Fibroblast of skin of left biceps (primary cell): ENCODE measurements at places on chromosomes 2 and 18.

DNA sequence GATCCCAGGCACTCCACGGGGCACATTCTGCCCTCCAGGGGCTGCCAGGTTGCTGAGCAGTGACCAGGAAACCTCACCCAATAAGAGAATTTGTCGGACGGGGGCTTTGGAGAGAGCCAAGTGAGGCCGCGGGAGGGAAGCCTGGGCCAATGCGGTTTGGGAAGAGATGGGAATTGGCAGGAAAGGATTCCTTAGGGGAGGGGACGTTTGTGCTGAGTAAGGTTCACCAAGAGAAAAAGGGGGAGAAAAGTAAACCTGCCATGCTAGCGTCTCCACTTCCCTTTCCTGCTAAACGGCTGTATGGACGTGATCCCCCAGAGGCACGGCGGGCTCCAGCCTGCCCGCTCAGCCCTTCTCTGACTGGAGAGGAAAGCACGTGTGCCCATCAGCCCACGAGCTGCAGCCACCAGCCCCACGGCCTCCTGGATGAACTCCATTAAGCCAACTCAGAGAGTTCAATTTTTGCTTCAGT lies 194.4 kb upstream of the ID2 start:
- no peak for DNase-seq

- DNase-seq: no peak
These were observed 123.0 kb downstream of the MYCN start for GRCh38 chr2:16063251-16063850.

- no peak for DNase-seq
These were observed 87.9 kb upstream of the ETAA1 start for GRCh38 chr2:67309281-67309680.

- no peak for DNase-seq
These were observed 59.0 kb downstream of the TPGS2 start for GRCh38 chr18:36769611-36770314.

GRCh38 chr18:62446511-62446910 lies 76.3 kb upstream of the ZCCHC2 start:
- no peak for DNase-seq

GRCh38 chr2:144477957-144478311 lies 42.0 kb downstream of the ZEB2 start:
- DNase-seq: no peak

DNA sequence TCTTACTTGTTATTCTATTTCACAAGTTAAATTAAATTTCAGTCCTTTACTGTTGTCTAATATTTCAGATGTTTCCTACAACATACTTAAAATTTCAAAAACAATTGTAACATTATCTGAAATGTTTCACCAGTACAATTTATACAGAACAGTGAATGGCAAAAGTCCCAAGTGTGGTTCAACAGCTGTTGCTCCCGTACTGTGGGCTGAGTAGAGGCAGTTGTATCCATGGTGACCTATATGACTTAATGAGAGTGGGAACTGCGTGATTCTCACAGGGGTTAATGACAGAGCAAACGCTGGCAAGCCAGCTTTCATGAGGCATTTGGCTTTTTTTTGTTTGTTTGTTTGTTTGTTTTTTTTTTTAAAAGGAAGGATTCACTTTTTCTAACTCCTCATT lies 5.3 kb upstream of the PLCL1 start:
- DNase-seq: no peak

GRCh38 chr2:160194946-160195345 lies 5.1 kb downstream of the ITGB6 start:
- no peak for DNase-seq

- no peak for DNase-seq
These were observed 101.1 kb downstream of the B3GNT2 start for GRCh38 chr2:62296832-62297623.
